NCI-H187 (cell line): ENCODE measurements at places on chromosomes 12 and 14.
A peak's percentile ranks its signal among the peaks of the same experiment; 100 is the strongest.

GRCh38 chr12:263574-263973, 938 bp upstream of the SLC6A13 start:
- no peak for DNase-seq

GRCh38 chr14:72129291-72129690, 197.1 kb downstream of the RGS6 start:
- DNase-seq: no peak

DNA sequence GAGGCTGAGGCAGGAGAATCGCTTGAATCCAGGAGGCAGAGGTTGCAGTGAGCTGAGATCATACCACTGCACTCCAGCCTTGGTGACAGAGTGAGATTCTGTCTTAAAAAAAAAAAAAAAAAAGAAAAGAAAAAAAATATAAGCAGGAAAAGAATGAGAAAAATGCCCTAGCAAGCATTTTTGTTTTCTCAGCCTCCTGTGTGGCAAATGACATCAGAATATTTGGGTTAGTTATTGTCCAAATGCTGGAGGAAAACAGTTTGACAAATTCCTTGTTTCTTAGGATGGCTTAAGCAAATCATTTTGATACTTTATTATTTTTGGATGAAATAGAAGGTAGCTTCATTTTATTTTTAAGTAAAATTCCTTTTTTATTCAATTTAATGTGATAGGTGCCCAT, 7.5 kb upstream of the PTPRR start:
- DNase-seq: no peak

DNA sequence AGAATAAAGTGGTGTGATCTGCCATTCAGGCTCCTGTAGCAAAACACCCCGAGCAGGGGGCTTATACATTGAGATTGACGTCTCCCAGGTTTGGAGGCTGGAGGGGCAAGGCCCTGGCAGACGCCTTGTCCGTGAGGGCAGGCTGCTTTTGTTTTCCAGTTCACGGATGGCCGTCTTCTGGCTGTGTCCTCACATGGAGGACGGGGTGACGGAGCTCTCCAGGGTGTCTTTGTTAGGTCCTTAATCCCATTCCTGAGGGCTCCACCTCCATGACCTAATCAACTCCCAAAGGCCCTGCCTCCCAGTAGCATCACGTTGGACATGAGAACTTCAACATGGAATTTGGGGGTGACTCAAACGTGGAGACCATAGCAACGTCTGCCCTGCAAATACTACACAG, 147.7 kb downstream of the KIF26A start:
- no peak for DNase-seq

GRCh38 chr12:103538397-103538796, 42.6 kb upstream of the C12orf42 start:
- DNase-seq: no peak

DNA sequence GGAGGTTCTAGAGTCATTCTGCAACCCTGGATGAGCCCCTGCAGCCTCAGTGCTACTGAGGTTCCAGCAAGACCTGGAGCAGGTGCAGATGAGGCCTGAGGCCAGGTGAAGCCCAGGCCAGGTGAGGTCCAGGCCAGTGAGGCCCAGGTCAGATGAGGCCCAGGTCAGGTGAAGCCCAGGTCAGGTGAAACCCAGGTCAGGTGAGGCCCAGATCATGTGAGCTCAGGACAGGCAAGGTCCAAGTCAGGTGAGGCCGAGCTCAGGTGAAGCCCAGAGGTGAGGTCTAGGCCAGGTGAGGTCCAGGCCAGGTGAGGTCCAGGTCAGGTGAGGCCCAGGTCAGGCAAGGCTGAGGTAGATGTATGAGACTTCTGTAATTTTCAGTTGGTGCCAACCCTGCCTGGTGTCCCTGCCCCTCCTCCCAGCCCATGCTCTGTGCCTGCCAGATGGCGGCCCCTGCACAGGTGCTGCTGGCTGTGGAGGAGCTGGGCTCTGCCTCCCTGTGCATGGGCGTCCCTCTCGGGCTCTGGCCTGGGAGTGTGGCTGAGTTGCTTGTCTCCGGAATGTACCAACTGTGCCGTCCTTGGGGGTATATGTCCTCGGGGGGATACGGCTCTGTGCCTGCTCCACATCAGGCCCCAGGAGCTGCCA, 388.5 kb downstream of the TMEM121 start:
- no peak for DNase-seq

- no peak for DNase-seq
Observed at GRCh38 chr14:52068615-52069306, at the start of gene NID2. Gene NID2 (minus strand): TSS chr14:52069059. CDS start chr14:52068994, 65 bp downstream.

GRCh38 chr12:81206429-81206828, 128.6 kb downstream of the ACSS3 start:
- no peak for DNase-seq

DNA sequence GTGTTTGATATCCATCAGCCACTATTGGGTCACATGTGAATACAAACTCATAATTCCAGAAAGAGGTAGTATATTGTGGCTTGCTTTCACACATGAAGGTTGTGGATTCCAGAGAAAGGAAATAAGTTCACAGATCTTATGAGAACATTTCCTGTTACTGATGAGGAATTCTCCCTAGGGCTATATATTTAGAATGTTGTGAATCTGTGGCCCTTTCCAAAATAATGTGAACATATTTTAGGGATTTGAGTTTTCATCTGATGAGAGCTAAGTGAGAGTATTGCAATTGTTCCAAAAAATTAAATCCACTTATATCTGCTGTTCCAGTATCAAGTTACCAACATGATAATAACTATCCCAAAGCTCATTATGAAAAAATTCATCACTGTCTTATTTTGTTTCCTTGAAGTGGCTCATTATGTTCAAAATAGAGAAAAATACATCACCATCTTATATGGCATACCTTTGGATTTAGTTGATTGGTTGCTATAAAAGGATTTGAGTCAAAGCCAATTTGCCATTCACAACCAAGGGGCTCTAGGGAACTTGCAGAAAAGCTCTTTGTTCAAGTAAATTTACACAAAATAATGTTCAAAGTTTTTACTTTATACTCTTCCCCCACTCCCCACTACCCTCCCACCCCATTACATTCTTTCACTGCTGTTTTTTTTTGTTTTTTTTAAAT, 76.3 kb downstream of the MYRFL start:
- DNase-seq: no peak

DNA sequence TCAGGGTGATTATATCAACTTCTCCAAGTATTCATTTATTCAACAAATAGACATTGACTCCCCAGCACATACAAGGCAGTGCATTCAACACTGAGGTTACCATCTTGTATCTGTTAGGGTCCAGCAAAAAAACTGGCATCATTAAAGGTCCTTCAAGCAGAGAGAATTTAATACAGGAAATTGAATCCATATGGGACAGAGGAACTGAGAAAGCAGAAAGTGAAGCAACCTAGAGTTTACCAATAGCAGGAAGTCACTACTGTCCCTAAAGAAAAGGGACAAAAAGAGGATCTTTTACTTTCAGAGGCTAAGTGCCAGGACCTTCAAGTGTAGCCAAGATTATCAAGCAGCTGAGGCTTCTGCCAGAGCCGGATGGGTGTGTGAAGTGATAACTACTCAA, 237.8 kb upstream of the TBX3 start:
- DNase-seq: no peak

GRCh38 chr14:74979442-74980397, 23.0 kb upstream of the EIF2B2 start:
- DNase-seq: no peak

DNA sequence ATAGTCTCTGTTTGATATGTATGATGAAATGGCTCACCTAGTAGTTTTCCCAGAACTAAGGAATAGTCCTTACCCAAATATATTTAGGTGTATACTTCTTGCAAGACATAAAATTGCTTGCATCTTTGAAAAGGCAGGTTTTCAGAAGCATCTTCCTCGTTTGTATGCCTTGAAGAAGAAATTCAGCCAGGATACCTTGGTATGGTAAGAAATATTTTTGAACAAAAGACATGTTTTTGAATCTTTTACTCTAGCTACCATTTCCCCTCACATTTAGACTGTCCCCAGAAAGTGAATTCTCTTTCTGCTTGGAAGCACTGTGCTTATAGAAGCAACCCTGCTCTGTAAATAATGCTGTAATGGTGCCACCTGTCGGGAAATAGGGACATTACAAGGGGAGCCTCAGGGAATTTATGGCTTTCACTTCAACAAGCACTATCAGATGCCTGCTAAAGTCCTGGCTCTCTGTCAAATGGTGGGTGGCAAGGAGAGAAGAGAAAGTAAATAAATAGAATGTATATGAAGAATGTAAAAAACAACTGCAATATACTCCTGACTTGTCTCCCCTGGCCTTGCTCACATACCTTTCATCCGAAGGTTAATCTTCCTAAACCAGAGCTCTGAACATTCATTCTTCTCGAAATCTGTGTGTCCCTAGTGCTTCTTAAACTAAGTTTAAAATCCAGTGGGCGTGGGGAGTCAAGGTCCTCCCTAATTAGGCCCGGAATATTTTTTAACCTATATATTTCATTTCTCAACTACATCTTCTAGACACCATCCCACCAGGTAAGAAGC, 6.1 kb downstream of the CCDC184 start:
- peak; percentile 19 for DNase-seq

DNA sequence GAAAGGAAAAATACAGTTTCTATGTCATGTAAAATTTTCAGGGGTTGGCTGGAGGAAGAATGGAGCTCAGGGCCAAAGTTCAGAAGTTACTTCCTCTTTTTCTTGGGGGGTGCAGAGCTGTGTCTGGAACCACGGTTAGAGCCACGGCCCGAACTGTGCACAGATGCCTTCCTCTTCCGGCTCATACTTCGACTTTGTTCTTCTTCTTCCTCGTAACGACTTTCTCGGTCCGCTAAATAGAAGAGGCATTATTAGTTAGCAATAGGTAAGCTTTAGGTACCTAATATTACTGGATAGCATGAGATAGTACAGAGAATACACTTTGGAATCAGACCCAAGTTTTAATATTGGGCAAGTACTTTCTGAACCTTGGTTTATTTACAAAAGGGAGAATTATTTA, 31.2 kb downstream of the SUPT16H start:
- DNase-seq: no peak

- DNase-seq: no peak
Observed at GRCh38 chr12:111093428-111094142, 173.2 kb upstream of the MYL2 start.

DNA sequence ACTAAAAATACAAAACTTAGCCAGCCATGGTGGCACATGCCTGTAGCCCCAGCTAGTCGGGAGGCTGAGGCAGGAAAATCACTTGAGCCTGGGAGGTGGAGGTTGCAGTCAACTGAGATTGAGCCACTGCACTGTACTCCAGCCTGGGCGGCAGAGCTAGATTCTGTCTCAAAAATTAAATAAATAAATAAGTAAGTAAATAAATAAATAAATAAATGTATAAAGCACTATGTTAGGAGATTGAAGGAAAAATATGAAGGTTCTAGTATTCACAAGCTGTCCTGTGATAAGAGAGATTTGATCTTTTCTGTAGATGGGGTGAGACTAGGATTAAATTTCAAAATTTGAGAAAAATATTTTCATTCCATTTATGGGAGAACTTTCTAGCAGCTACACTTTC, 5.7 kb downstream of the DNAJC22 start:
- DNase-seq: no peak

DNA sequence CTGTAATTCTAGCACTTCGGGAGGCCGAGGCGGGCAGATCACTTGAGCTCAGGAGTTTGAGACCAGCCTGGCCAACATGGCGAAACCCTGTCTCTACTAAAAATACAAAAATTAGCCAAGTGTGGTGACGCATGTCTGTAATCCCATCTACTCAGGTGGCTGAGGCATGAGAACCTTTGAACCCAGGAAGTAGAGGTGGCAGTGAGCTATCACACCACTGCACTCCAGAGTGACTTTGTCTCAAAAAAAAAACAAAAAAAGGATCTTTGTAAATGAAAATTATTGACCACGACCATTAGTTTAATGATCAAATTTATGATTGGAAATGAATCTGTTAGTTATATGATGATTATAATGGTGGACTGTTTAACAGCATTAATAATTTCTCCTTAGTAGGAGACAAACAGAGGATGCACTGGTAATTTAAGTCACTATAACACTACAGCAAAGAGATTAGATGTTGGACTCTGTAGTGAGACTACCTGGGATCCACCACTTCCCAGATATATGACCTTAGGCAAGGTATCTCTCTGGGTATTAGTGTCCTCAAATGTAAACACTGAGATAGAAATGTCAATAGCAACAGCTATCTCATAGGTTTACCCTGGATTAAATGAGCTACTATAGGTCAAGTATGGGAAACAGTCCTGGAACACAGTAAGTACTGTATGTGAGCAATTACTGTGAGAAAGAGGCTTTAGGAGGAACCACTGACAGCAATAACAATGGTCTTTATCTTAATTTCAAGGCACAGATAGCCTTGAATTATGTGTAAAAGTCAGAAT, 214.7 kb downstream of the NOVA1 start:
- no peak for DNase-seq

- no peak for DNase-seq
Observed at GRCh38 chr12:111393700-111394300, 11.9 kb upstream of the SH2B3 start.

DNA sequence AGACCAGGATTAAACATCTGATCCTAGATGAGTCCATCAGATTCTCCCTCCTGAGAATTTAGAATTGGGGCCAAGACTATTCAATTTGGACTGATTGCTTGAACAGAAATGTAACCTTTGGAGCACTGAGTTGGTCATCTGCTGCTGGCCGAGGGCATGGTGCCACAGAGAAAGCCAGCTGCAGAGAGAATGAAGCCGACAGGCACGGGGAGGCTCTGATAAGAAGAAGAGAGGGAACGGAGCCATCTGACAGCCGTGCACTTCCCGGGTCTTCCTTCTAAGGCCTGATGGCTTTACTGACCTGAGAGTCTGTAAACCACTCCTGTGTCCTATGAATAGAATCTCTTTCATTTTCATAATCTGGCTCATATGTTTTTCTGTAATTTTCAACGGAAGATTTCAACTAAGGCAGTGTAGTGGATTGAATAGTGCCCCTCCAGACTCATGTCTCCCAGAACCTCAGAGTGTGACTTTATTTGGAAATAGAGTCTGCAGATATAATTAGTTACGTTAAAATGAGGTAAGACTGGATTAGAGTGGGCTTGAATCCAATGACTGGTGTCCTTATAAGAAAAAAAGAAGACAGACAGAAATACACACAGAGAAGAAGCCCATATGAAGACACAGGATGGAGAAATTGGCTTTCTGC, 39.1 kb upstream of the FRS2 start:
- DNase-seq: no peak

GRCh38 chr14:91341334-91341733, 76.3 kb downstream of the CCDC88C start:
- no peak for DNase-seq

GRCh38 chr12:91100906-91101305, 10.4 kb downstream of the LUM start:
- no peak for DNase-seq

GRCh38 chr12:67803278-67803993, 154.9 kb downstream of the DYRK2 start:
- DNase-seq: no peak

GRCh38 chr14:69193721-69194120, 2.4 kb downstream of the EXD2 start:
- no peak for DNase-seq

- no peak for DNase-seq
Observed at GRCh38 chr14:63508033-63508432, 35.1 kb downstream of the PPP2R5E start.

GRCh38 chr14:31819281-31819680, 257.8 kb upstream of the ARHGAP5 start:
- no peak for DNase-seq

GRCh38 chr12:18320976-18321375, 59.7 kb downstream of the PIK3C2G start:
- DNase-seq: no peak

- no peak for DNase-seq
Observed at GRCh38 chr12:33277376-33277775, 162.2 kb downstream of the SYT10 start.

- DNase-seq: no peak
Observed at GRCh38 chr12:57135527-57136326, 7.4 kb downstream of the LRP1 start.

- no peak for DNase-seq
Observed at GRCh38 chr12:10900972-10901371, 8.4 kb downstream of the TAS2R13 start.
